ENCODE measurements at places on chromosomes 12 and 14.
A peak's percentile ranks its signal among the peaks of the same experiment; 100 is the strongest.

GRCh38 chr14:83425706-83426105, 1892.1 kb upstream of the SEL1L start:
- DNase-seq = no peak

- DNase-seq = no peak
Measured at GRCh38 chr12:93540466-93540865, 32.0 kb upstream of the SOCS2 start.

- no peak for DNase-seq
Measured at GRCh38 chr12:95185854-95186253, 31.4 kb downstream of the FGD6 start.

- DNase-seq = no peak
Measured at GRCh38 chr12:26056335-26056734, 68.5 kb downstream of the BHLHE41 start.

DNA sequence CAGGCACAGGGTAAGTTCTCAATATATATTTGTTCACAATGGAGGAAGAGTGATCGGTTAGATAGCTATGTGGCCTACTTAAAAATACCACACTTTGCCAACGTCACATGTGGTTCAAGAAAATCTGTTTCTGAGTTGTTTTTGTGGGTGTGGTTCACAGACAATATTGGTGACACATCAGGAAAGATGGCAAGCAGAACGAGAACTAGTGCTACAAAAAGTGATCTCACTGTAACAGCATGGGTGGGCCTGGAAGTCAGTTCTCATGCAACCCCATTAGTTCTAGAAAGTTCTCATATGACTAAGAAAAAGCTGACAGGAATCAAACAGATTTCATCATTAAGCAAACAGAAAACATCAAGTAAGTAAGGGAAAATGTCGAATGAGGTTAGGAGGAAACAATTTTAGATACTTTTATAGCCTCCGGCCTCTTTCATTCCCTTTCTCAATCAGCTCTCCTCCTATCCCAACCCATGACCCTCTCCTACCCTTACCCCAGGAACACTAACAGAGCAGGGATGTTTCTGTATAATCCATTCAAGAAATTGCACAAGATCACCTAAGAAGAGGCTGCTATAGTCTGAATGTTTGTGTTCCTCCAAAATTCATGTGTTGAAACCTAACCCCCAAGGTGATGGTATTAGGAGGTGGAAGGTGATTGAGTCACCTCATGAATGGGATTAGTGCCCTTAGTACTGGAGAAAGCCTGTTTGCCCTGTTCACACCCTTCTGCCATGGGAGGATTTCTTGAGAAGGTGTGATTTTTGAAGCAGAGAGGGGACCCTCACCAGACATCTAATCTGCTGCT, 15.5 kb upstream of the NTN4 start:
- DNase-seq = no peak

GRCh38 chr12:106446419-106447092, 89.0 kb downstream of the POLR3B start:
- DNase-seq = no peak

- DNase-seq = no peak
Measured at GRCh38 chr12:89475203-89475990, 49.2 kb downstream of the GALNT4 start.

- no peak for DNase-seq
Measured at GRCh38 chr12:89392391-89392790, 40.1 kb upstream of the DUSP6 start.

GRCh38 chr14:26870722-26871617, 273.1 kb upstream of the NOVA1 start:
- DNase-seq = no peak

DNA sequence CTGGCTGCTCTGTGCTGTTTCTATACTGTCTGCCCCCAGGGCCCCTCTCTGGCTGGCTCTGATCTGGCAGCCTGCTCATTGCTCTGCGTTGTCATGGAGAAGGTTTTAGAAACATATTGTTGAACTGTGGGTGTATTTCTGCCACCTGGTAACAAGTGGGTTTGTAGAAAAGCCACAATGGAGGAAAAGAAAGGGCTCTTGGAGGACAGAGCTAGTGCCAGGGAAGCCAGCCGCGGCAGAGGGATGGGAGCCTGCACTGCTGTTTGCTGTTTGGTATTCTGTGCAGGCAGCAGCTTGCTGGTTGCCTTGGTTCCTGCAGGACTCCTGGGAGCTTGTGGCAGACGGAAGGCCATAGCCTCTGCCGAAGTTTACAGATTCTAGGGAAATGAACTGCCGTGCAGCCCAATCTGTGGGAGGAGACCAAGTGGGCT, 15.1 kb downstream of the CCDC177 start:
- peak; percentile 75 for DNase-seq

- no peak for DNase-seq
Measured at GRCh38 chr12:26768611-26769603, 64.1 kb downstream of the ITPR2 start.

GRCh38 chr12:57781801-57782200, 786 bp upstream of the TSFM start:
- no peak for DNase-seq

GRCh38 chr14:24224618-24225071, 7.5 kb downstream of the NEDD8 start:
- no peak for DNase-seq

DNA sequence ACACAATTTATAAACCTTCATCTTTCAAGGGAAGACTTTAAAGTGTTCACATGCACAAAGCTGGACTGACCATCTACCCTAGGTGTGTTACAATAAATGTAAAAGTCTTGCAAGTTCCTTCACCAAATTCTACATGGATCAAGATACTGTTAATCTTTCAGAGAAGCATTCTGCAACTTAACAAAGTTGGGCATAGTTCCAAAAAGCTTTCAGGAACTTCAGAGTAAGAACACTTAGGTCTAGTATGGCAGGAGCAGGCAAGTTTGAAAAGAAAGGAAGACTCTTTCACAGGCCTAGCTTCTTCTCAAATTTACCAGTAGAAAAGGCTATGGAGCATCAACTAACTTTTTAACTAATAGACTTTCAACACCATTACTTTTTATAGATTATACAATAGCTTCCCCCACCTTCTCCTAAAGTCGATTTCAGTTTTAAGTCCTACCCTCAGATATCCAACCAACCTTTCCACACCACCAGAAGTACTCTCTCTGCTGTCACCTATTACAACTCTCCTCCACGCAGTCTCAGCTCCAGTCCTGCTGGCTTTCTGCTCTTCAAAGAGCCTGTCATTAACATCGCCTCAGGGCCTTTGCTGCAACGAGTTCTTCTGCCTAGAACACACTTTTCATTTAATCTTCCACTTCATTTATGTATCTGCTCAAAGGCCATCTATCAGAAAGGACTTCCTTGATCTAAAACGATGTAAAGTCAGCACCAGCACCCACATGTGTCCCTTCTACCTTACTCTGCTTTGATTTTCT, 333.9 kb downstream of the CEP128 start:
- DNase-seq = no peak

GRCh38 chr14:35400648-35401421, 3.7 kb downstream of the NFKBIA start:
- no peak for DNase-seq

GRCh38 chr14:55910601-55911243, 207.5 kb upstream of the PELI2 start:
- DNase-seq = no peak

DNA sequence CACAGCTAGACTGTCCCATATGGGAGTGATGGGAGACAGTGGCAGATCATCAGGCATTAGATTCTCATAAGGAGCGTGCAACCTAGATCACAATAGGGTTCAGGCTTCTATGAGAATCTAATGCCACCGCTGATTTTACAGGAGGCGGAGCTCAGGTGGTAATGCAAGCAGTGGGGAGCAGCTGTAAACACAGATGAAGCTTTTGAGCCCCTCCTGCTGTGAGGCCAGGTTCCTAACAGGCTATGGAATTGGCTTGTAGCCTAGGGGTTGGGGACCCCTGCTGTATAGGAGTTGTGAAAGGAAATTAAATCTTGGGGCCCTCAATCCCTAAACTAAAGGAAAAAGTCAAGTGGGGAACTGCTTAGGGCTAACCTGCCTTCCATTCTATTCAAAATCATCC, 29.6 kb downstream of the ADIPOR2 start:
- no peak for DNase-seq

DNA sequence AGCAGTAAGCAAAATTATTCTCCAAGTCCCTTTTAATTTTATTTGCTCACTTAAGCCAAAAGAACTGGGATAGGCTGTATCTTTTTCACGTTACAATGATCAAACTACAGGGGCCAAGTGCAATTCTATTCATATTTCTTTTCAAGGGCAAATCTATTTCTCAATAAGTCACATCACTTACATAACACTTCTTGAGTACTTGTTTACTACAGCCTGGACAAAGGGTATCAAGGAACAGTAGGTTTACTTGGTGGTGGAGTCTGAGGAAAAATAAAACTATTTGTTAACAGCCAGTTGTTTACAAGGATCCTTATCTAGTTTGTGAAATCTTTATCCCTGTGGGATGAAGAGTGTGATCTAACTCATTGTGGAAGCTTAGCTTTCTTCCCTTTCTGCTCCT, 72.1 kb downstream of the PDE3A start:
- DNase-seq = no peak

DNA sequence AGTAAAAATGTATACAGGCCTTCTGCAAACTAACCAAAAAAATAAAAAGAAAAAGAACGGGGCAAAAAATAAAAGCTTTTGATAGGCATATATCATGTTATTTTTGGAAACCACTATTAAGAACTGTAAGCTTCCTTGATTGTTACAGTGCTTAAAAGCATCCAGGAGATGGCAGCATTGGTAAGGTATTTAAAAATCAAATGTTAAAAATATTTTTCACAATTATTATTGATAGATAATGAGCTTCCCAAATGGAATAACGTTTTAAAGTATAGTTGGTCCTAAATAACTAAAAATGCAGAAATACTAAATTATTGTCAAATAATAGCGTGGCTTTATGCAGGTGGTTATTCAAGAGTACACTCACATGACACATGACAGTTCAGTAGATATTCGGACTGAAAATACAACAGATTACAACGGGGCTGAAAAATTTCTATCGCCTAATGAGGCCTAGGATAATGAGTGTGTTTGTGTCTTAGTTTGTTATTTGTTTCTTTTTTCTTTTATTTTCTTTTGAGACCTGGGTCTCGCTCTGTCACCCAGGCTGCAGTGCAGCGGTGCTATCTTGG, 127.2 kb upstream of the ATF7IP start:
- peak; percentile 54 for DNase-seq

GRCh38 chr14:72830356-72830755, 63.5 kb downstream of the DPF3 start:
- no peak for DNase-seq

- DNase-seq = no peak
Measured at GRCh38 chr14:95208598-95208997, 51.3 kb upstream of the DICER1 start.

GRCh38 chr12:19971361-19972280, 396.7 kb upstream of the PDE3A start:
- no peak for DNase-seq

DNA sequence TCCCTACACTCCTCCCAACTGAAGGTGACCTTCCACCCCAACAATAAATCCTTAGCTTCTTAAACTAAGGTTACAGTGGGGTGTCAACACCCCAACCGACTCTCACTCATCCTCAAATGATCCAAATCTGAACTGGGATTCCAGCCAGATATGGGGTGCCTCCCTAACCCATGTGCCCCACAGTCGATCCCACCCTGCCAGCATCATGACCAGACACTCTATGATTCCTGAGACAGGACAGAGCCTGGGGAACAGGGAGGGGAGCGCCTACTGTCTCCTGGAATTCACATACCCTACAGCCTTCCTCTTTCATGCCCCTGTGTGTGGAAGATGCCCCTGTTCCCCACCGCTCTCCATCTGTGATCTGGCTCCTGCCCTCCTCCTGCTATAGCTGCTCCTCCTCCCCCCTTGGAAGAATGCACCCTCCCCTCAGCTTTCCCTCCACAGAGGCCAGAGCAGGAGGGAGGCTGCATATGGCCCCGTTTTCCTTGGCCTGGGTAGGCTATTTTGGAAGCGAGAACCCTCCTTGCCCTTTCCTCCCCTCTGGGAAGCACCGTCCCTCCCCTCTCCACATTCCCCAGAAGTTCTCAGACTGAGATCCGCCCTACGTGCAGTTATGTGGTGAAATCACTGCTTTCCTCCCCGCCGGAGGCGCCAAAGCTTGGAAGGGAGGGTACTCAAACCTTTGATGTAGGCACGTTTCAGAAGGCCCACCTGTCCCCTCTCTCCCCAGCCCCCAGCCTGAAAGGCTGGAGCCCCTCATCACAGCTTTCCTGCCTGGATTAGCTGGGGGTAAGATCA, 48.0 kb downstream of the SMUG1 start:
- DNase-seq = no peak

DNA sequence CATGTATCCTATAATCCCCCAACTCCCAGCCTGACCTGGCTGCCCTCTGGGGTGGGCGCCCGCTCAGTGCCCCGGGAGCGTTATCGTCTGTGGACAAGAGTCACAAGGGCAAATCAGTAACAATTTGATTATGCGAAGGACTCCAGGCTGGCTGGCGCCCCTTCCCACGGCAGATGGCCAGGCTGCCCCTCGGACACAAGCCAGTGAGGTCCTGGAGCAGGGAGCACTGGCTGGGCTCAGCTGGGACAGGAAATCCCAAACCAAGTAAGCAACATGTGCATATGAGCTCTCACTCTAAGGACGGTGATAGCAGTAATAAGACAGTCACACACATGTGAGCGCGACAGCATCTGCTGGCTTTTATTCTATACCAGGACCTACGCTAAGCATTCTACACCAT, 59.3 kb upstream of the FAM222A start:
- DNase-seq = no peak

GRCh38 chr12:67716817-67717216, 68.3 kb downstream of the DYRK2 start:
- DNase-seq = no peak

DNA sequence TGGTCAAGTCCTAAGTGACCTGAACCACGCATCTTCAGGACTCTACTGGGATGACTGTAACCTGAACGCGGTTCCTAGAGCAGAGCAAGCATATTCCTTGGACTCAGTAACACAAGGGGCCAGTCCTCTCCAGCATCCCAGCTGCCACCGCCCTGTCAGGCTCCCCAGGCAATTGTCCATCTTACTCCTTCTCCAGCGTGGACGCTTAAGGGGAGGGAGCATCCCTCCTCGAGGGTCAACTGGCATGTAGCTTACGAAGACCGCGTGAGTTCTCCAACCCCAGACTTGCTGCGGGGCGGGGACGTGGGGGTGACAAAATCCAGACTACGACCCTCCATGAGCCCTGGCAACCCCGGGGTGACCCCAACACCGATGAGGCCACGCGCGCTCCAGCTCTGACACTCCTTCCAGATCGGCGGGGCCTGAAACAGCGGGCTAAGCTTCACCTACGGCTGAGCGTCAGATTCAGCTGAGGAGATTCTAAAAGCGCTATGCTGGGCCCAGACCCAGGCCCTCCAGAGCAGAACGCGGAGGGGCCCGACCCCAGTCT, 846 bp upstream of the MTHFD1 start:
- DNase-seq = peak; percentile 17

GRCh38 chr12:53343969-53344368, 7.8 kb upstream of the SP7 start:
- no peak for DNase-seq

- DNase-seq = no peak
Measured at GRCh38 chr12:19457561-19457960, 18.3 kb downstream of the AEBP2 start.

DNA sequence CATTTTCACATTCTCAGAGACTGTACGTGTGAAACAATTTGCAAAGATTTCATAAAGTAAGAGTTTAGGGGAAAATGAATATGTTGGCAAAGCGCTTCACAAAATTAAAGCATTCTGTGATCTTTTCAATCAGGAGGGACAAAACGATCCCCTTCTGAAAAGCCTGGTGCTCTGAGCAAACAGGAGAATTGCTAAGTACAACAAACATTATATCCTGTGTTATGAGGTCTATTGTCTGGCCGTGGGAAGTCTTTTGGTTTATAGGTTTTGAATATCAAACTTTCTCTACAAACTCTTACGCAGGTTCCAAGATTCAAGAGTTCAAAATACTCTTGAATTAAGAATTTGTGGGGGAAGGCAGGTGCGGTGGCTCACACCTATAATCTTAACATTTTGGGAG, 7.2 kb upstream of the FOXN3 start:
- no peak for DNase-seq
